Right lobe of liver (tissue), 6 donors: ENCODE measurements at places on chromosomes 2 and 18. TPM values are rescaled to one million over a fixed set of nuclear protein-coding genes. Genes with fewer than 3 reads are reported as not detected.

DNA sequence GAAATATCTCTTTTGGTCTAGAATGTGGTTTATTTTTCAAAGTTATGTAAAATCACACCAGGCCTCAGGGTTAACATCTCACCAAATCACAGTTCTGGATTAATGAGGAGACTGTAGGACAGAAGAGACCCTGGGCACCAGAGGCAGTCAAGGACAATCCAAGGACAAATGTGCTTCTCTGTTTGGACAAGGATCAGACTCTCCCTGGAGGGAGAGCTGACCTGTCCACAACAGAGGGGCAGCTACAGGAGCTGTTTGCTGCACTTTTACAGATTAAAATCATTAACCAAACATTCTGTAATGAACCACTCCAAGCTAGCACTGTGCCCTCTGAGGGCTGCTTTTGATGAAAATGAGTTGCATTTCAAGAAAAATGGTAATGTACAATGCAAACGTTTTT lies 690.6 kb upstream of the SLC8A1 start:
- no peak for DNase-seq

HOXD1 gene
- total RNA-seq, result not detected

IL36G gene
- not detected for total RNA-seq

- DNase-seq, result no peak
Measured at GRCh38 chr2:202768273-202768672, 103.3 kb downstream of the ICA1L start.

DNA sequence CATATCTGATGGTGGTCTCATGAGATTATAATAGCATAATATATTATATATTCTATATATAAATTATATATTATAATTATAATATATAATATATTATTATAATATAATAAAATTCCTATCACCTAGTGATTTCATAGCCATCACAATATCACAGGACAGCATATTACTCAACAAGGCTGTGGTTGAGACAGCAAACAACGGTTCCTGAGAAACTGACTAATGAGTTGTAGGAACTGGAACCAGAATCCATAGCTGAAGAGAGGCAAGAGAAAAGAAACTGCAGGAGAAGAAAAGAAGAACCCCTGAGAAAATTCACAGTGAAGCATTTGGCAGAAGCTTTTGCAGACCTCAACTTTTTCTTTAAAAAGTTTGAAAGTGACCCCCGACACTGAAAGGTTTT lies 84.0 kb downstream of the BCL2L11 start:
- no peak for DNase-seq

DSG2 gene
- 10.8 TPM for total RNA-seq

DNA sequence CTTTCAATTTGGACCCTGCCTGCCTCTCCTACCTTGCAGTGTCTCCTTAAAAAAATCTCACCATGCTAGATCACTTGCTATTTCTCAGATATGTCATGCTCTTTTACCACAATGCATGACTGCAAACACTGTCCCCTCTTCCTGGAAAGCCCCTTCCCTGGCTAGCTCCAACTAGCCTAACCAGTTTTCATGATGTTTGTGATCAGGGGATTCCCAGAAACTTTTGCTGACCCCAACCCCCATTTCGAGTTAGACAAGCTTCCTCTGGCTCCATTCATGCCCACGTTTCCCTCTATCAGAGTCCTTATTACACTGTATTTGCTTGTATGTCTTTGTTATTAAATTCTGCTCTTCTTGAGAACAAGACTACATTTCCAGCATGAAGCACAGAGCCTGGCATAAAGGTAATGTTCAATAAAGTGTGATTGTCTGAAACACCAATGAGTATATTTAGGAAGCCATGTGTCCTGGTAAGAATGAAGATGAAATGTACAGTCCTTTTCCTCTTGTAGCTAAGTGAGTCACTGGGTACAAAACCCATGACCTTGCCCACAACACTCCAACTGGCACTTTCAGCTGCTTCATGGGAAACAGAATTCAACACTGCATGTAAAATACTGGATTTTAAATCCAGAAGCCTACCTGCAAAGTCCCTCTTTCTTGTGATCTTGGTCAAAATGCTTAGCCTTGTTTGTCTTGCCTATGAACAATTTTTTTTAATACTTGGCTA lies 62.0 kb upstream of the ATL2 start:
- no peak for DNase-seq

GRCh38 chr18:22702806-22703205 lies 230.3 kb upstream of the RBBP8 start:
- DNase-seq, result no peak

- no peak for DNase-seq
Measured at GRCh38 chr18:39946623-39947061, 2008.4 kb upstream of the PIK3C3 start.

SERPINB13 gene
- not detected for total RNA-seq

- no peak for DNase-seq
Measured at GRCh38 chr2:71120195-71120594, 9.8 kb downstream of the MCEE start.

DNA sequence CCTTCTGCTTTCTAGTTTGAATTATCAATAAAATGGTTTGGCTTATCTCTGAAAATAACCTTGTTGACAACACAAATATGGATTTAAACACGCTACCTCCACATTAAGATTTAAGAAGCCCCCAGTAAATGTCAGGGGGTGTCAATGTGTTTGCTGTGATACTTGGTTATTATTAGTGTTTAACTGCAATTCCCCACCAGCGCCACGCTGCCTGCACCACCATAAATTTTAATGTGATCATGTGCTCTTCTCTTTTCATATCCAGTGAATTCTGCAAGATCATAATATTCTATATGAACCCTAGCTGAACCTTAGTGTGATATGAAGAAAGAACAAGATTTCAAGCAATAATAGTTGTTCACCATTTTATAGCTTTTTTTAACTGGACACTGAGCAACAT lies 330.7 kb downstream of the AGPS start:
- no peak for DNase-seq

BCL11A gene
- total RNA-seq, result 0.31 TPM
